CD4-positive, alpha-beta T cell (primary cell): ENCODE measurements at places on chromosomes 2 and 18.

DNA sequence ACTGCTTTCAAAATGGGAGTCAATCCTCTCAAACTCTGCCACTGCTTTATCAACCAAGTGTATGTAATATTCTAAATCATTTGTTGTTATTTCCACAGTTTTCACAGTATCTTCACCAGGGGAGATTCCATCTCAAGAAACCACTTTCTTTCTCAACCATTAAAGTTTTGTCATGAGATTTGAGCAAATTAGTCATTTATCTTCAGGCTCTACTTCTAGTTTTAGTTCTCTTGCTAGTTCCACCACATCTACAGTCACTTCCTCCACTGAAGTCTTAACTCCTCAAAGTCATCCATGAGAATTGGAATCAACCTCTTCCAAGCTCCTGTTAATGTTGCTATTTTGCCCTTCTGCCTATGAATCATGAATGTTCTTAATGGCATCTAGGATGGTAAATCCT is 545.8 kb downstream of the ARHGAP15 start:
- no peak for DNase-seq

DNA sequence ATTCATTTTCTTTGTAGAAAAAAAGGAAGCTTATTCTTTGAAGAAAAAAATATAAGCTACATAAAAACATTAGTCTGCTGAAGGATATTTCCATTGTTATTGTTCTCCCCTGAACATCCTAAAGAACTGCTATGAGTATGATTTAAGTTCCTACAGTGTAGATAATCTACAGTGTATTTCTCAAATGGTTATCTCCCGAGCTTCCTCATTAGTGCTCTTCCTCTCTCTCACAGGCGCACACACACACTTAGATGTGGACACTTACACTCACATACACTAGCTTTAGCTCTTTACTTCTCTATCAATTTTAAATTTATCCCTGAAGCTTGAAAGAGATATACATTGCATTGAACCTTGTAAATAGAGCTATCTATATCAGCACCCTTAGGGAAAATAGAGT is 681.0 kb downstream of the KCNJ3 start:
- DNase-seq: no peak

GRCh38 chr2:141316103-141316502 is 814.7 kb downstream of the LRP1B start:
- DNase-seq: no peak

DNA sequence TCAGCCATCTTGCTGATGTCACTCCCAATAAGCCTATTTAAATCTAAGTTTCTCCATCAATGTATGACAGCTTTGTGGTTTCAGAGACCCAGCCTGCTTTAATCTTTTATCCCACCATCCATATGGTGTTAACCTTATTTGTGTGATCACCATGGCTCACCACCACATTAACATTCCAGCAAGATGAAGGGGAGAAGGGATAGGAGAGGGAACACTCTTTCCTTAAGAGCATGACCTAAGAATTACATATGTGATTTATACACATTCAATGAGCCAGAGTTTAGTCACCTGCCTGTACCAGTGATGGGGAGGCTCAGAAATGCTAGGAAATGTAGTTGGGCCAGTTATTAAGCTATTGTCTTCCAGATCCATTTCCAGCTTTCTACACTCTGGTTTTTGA is 44.5 kb upstream of the CHN1 start:
- no peak for DNase-seq

- DNase-seq: no peak
Observed at GRCh38 chr2:26493566-26493965, 15.6 kb upstream of the OTOF start.
